ENCODE measurements at places on chromosomes 7 and 10. TPM values are rescaled to one million over a fixed set of nuclear protein-coding genes. Genes with fewer than 3 reads are reported as not detected.
A peak's percentile ranks its signal among the peaks of the same experiment; 100 is the strongest.

The UCN3 gene
- not detected for total RNA-seq

GRCh38 chr10:31708046-31708445, 220.6 kb downstream of the ARHGAP12 start:
- DNase-seq = no peak

- peak overlapping the region; percentile 96 for H3K27ac ChIP-seq
- peaks cover 25% of the 10 kb centered on the region for H3K36me3 ChIP-seq
- H3K27me3 ChIP-seq = no peaks in the 10 kb centered on the region
- H3K4me1 ChIP-seq = peaks cover 39% of the 10 kb centered on the region
These were observed 1.5 kb downstream of the MLLT10 start for GRCh38 chr10:21535494-21535965.

The CHST3 gene
- 24.1 TPM for total RNA-seq

- H3K27ac ChIP-seq = peak overlapping the region; percentile 59
These were observed 305.1 kb upstream of the LYZL1 start for GRCh38 chr10:28983799-28984198.

The GJD4 gene
- total RNA-seq = not detected

The CRCP gene
- 45.9 TPM for total RNA-seq

GRCh38 chr10:125160856-125161706, 718 bp upstream of the CTBP2 start:
- peaks cover 34% of the 10 kb centered on the region for H3K4me1 ChIP-seq
- no peak for DNase-seq
- H3K36me3 ChIP-seq = no peaks in the 10 kb centered on the region

The OR2A12 gene
- total RNA-seq = not detected

GRCh38 chr10:69061305-69062161, 26.4 kb upstream of the SRGN start:
- H3K27ac ChIP-seq = peak overlapping the region; percentile 72
- no peak overlapping the region for H3K4me3 ChIP-seq
- H3K36me3 ChIP-seq = no peaks in the 10 kb centered on the region
- no peak for DNase-seq

DNA sequence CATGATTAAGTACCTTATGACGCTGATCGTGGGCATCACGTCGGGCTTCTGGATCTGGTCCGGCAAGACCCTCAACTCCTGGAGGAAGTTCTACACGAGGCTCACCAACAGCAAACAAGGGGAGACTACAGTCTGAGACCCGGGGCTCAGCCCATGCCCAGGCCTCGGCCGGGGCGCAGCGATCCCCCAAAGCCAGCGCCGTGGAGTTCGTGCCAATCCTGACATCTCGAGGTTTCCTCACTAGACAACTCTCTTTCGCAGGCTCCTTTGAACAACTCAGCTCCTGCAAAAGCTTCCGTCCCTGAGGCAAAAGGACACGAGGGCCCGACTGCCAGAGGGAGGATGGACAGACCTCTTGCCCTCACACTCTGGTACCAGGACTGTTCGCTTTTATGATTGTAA, 2.5 kb downstream of the FZD1 start:
- H3K27me3 ChIP-seq = no peaks in the 10 kb centered on the region
- no peak overlapping the region for H3K27ac ChIP-seq
- no peak for DNase-seq
- peak overlapping the region; percentile 72 for H3K4me3 ChIP-seq
- peaks cover 32% of the 10 kb centered on the region for H3K4me1 ChIP-seq

- no peak for DNase-seq
- H3K27ac ChIP-seq = no peak overlapping the region
- H3K4me1 ChIP-seq = peaks cover 9% of the 10 kb centered on the region
- H3K4me3 ChIP-seq = no peak overlapping the region
- H3K27me3 ChIP-seq = no peaks in the 10 kb centered on the region
These were observed 825.9 kb upstream of the IGFBP3 start for GRCh38 chr7:46746695-46747687.

DNA sequence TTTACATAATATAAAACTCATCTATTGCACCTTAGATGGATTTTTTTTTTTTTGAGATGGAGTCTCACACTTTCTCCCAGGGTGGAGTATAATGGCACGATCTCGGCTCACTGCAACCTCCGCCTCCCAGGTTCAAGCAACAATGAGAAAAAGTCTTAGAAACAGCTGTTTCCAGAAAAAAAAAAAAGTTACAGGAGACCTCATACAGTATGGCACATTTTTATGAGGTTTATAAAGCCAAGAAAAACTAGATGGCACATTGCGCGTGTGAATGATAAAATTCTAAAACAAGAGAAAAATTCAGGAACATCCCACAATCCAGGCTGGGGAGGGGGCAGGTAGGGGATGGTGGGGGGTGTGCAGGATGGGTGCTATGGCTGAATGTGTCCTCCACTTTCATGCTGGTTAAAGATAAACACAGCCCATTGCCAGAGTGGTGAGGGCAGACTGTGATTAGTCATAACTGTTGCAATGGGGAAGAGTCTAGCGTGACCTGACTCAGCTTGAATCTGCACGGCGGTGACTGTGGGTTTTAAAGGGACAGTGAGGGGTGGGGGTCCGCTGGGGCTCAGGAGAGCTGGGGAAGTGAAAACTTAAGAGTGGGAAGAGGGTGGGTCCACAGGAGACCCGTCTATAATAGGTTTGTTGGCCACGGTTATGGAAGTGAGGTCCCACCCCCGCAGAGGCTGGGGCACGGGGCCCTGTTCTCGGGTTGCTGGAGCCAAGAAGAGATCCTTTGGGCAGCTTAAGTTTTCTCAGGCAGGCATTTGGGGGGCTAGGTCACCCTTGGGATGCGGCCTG, 11.9 kb upstream of the LRRC27 start:
- DNase-seq = no peak
- no peaks in the 10 kb centered on the region for H3K27me3 ChIP-seq
- no peaks in the 10 kb centered on the region for H3K4me1 ChIP-seq
- no peaks in the 10 kb centered on the region for H3K36me3 ChIP-seq

DNA sequence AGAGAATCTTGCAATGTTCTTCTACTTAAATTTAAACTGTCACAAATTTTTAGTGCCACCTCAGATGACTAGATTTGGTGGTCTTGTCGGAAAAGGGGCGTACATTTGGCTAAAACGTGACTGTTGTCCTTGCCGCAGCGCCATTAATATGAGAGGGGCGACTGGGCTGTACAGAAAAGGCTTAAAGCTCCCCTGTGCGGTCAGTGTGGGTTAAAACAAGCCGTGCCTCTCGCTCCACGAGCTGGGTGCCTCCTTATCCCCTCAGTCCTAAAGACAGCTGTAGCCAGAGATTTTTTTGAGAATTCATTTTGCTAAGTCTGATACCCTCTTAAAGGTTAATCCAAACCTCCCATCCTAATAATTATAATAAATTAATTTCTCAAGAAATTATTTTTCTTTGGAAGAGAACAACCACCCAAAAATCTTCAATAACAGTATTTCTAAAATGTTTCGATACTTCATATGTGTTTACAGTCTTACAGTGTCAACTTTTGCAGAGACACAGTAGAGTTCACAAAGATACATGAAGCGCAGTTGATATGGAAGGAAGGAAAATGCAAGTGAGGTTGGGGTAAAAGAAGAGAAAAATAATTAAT, 68.6 kb downstream of the C7orf25 start:
- H3K36me3 ChIP-seq = no peaks in the 10 kb centered on the region
- H3K4me3 ChIP-seq = no peak overlapping the region
- no peak for DNase-seq
- H3K27me3 ChIP-seq = no peaks in the 10 kb centered on the region
- no peaks in the 10 kb centered on the region for H3K4me1 ChIP-seq
- H3K27ac ChIP-seq = no peak overlapping the region

The ADGRA1 gene
- 0.06 TPM for total RNA-seq

The SLC13A1 gene
- total RNA-seq = not detected

- no peaks in the 10 kb centered on the region for H3K27me3 ChIP-seq
- H3K36me3 ChIP-seq = no peaks in the 10 kb centered on the region
- no peak for DNase-seq
- H3K4me1 ChIP-seq = peaks cover 12% of the 10 kb centered on the region
These were observed 3.8 kb upstream of the DMTF1 start for GRCh38 chr7:87148332-87148955.

- peaks cover 8% of the 10 kb centered on the region for H3K36me3 ChIP-seq
- no peaks in the 10 kb centered on the region for H3K27me3 ChIP-seq
- H3K4me3 ChIP-seq = no peak overlapping the region
- peaks cover 47% of the 10 kb centered on the region for H3K4me1 ChIP-seq
These were observed 144.5 kb downstream of the RNF216 start for GRCh38 chr7:5636914-5637313.

The DMBT1 gene
- not detected for total RNA-seq

DNA sequence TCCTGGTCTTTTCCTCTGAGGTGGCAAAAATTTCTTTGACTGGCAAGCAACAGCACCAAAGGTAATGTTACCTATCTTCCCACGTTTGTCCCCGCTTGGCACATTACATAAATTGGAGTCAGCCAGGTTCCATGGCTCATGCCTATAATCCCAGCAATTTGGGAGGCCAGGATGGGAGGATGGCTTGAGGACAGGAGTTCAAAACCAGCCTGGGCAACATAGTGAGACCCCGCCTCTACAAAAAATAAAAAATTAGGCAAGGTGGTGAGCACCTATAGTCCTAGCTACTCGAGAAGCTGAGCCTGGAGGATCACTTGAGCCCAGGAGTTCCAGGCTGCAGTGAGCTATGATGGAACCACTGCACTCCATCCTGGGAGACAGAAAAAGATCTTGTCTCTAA, 139.5 kb downstream of the IDE start:
- no peak overlapping the region for H3K27ac ChIP-seq
- H3K36me3 ChIP-seq = no peaks in the 10 kb centered on the region
- no peak for DNase-seq
- H3K27me3 ChIP-seq = no peaks in the 10 kb centered on the region

The PDE6C gene
- total RNA-seq = not detected

The HOXA7 gene
- total RNA-seq = 1.7 TPM

GRCh38 chr7:131555552-131556052, 826 bp downstream of the PODXL start:
- no peaks in the 10 kb centered on the region for H3K36me3 ChIP-seq
- H3K4me3 ChIP-seq = peak overlapping the region; percentile 69
- H3K27ac ChIP-seq = peak overlapping the region; percentile 69
- DNase-seq = no peak

The EBF3 gene
- 2.9 TPM for total RNA-seq

DNA sequence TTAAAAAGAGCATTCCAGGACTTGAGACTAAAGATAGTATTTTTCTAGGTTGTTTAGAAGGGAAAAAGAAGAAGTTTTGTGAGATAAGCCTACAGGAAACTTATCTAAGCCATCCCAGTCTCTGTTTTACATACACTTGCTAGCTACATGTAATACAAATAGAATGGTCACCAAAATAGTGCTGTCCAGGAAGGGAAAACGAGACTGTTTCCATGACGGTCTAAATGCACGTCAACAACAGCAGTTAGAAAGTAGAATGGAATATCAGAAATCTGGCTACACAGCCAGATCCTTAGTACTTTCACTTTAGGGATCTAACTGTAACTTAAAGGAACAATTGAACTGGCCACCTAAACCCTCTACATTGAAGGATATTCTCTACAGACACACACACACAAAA, 117.6 kb downstream of the TSPAN12 start:
- H3K4me1 ChIP-seq = no peaks in the 10 kb centered on the region
- no peaks in the 10 kb centered on the region for H3K27me3 ChIP-seq
- DNase-seq = no peak
- no peaks in the 10 kb centered on the region for H3K36me3 ChIP-seq
- no peak overlapping the region for H3K27ac ChIP-seq
- peak overlapping the region; percentile 39 for H3K4me3 ChIP-seq

- H3K4me1 ChIP-seq = peaks cover 73% of the 10 kb centered on the region
- no peaks in the 10 kb centered on the region for H3K36me3 ChIP-seq
- peak overlapping the region; percentile 5 for H3K4me3 ChIP-seq
- DNase-seq = peak; percentile 75
These were observed 91.3 kb downstream of the PARD3 start for GRCh38 chr10:34723750-34724149.

DNA sequence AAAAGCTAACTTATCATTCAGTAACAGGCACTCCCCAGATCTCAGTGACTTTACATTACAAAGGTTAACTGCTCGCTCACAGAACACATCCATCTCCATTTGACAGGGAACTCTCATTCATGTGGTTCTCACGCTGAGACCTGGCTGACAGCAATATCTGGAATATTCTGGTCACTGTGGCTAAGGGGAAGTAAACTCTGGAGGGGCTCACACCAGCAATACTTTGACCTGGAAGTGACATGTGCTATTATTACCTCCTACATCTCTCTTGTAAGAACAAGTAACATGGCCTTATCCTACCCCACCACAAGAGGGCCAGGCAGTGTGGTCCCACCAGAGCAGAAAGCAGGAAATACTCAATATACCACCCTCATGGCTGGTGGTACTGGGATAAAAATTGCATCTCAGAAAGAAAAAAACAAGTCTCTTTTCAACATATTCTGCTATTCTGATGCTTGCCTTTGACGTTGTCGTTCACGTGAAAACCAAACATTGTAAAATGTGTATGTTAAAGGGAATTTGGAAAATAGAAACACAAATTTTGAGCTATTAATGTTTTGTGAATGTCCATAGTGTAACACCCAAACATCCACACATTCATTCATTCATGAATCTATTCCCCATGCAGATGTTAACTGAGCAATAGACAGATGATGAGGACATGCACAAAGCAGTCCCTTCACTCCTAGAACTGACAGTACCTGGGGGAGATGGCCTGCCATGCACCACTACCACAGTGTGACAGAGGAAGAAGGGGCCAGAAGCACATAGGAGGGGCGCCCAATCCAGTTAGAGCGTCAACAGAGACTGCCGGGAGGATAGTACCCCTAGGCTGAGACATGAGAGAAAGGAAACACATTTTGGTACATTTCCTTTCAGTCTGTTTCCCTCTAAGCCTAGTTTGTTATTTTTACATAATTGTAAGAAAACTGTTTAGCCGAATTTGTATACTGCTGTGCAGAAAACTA, 166.0 kb upstream of the SP4 start:
- DNase-seq = no peak
- no peaks in the 10 kb centered on the region for H3K36me3 ChIP-seq
- H3K27me3 ChIP-seq = no peaks in the 10 kb centered on the region
- no peaks in the 10 kb centered on the region for H3K4me1 ChIP-seq
- no peak overlapping the region for H3K4me3 ChIP-seq
- no peak overlapping the region for H3K27ac ChIP-seq

GRCh38 chr7:37234928-37235327, 213.7 kb downstream of the ELMO1 start:
- DNase-seq = no peak
- H3K4me3 ChIP-seq = no peak overlapping the region
- H3K27ac ChIP-seq = no peak overlapping the region
- H3K36me3 ChIP-seq = no peaks in the 10 kb centered on the region
- H3K27me3 ChIP-seq = no peaks in the 10 kb centered on the region
- peaks cover 9% of the 10 kb centered on the region for H3K4me1 ChIP-seq

The IGFBP3 gene
- 187 TPM for total RNA-seq

The MPP7 gene
- 59.1 TPM for total RNA-seq

The PIK3CG gene
- total RNA-seq = 3.3 TPM

The HHEX gene
- 8.6 TPM for total RNA-seq

DNA sequence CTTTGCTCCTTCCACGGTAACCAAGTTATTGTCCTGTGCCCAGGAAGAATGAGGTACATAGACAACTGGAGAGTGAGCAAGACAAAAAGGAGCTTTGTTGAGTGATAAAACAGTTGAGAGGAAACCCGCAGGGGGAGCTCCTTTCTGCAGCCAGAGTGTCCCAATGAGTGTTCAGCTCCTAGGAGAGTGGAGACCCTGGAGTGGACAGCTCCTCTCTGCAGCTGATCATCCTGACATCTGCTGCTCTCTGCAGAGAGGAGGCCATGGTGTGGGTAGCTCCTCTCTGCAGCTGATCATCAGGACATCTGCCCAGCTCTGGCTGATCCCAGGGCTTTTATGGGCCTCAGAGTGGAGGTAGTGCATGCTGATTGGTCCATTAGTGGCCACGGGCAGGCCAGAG, 53.4 kb upstream of the PCDH15 start:
- no peak overlapping the region for H3K4me3 ChIP-seq
- no peaks in the 10 kb centered on the region for H3K36me3 ChIP-seq
- no peak overlapping the region for H3K27ac ChIP-seq
- no peaks in the 10 kb centered on the region for H3K4me1 ChIP-seq

GRCh38 chr7:81688622-81689411, 81.0 kb downstream of the HGF start:
- no peak overlapping the region for H3K27ac ChIP-seq
- no peaks in the 10 kb centered on the region for H3K27me3 ChIP-seq
- peaks cover 39% of the 10 kb centered on the region for H3K4me1 ChIP-seq
- no peaks in the 10 kb centered on the region for H3K36me3 ChIP-seq
- H3K4me3 ChIP-seq = no peak overlapping the region

All from esophagus muscularis mucosa (tissue), 4 donors.